ENCODE measurements at places on chromosomes 2 and 18.

DNA sequence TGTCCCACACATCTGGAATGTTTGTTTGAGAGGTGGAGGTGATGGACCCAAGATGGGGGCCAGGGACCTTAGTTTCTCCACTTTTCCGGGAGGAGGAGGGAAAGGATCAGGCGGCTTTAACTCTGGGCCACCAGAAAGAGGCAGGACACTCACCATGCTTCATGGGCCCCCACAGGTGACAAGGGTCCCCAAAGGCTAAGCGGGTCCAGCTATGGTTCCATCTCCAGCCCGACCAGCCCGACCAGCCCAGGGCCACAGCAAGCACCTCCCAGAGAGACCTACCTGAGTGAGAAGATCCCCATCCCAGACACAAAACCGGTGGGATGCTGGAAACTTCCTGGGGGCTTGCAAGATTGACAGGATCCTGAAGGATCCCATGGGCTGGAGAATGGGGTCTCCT, 712 bp downstream of the SLC11A1 start:
- no peak for DNase-seq

DNA sequence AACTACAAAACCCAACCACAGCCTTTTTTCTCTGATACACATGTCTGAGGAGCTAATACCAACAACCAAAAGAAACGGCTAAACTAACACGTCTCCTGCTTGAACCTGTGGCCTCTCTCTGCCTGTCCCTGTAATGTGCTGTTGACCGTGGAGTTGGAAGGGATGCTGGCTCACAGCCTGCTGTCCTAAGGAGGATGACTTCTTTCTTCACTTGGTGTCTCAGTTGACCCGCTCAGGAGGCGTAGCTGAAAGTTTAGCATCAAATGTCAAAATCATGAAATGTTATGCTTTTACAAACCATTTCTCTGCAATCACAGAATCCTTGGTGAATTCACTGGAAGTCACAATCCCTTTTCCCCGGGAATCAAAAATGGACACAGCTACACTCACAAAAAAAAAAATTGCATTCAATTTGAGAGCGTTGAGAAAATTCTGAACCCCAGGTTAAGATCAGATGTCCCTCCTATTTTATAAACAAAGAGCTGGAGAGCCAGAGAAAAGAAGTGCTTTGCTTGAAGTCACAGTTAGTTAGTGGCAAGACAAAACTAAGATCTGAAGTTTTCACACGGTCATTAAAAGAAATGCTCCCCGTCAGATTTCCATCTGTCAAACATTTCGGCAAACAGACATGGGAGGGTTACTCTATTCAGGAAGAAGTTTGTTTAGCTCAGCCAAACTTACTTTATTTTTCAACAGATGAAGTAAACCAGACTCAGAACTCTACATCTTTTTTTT, 74.3 kb downstream of the IRS1 start:
- DNase-seq: no peak

- peak; percentile 62 for DNase-seq
Measured at GRCh38 chr18:2139691-2140090, 431.6 kb downstream of the METTL4 start.

GRCh38 chr2:45567974-45568789, 42.9 kb downstream of the SRBD1 start:
- DNase-seq: no peak

- DNase-seq: no peak
Measured at GRCh38 chr2:156810094-156810493, 373.9 kb downstream of the GPD2 start.

GRCh38 chr2:98063291-98063854, 23.6 kb upstream of the VWA3B start:
- DNase-seq: no peak

DNA sequence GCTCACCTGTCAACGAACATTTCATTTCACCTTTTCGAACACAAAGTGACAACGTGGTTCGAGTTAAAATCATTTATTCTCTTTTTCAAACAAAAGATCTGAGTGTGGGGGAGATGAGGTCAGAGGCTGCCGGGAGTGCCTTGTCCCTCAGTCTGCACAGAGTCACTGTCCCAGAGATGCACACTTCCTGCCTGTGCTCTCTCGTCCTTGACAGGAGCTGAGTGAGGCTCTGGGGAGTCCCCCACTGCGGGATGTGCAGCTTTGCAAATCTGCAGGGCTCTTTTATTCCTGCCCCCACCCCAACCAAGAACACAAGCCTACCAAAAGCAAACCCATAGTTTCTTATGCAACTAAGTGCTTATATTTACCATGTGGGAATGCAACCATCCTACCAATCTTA, 497.8 kb downstream of the EIPR1 start:
- DNase-seq: no peak

DNA sequence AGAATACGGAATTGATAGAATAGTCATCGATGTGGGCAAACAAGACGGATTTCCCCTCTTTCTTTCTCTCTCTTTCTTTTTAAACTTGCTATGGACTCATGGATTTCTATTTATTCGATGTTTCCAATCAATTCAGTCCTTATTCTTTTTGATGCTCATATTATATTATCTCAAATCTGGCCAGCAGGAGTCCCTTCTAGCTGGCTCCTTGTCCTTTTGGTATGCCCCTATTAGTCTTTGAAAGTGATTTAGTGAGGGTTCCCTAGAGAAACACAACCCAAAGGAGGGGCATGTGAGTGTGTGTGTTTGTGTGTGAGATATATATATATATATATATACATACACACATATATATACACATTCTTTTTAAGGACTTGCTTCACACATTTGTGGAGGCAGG, 23.5 kb upstream of the BIN1 start:
- no peak for DNase-seq

GRCh38 chr2:69454976-69455375, 17.7 kb upstream of the NFU1 start:
- no peak for DNase-seq

DNA sequence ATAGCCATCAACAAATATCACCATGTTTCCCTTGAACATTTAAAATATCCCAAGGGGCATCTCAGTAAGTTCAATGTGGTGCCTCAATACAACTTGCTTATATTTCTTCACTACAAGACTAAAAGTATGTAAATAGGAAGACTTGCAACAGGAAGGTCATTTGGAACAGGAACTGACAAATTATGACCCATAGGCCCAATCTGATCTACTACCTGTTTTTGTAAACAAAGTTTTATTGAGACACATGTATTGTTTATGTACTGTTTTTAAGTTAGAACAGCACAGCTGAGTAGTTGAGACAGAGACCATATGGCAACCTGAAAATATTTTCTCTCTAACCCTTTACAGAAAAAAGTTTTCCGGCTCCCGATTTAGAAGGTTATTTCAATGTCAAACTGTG, 154.8 kb upstream of the TFPI start:
- DNase-seq: no peak

DNA sequence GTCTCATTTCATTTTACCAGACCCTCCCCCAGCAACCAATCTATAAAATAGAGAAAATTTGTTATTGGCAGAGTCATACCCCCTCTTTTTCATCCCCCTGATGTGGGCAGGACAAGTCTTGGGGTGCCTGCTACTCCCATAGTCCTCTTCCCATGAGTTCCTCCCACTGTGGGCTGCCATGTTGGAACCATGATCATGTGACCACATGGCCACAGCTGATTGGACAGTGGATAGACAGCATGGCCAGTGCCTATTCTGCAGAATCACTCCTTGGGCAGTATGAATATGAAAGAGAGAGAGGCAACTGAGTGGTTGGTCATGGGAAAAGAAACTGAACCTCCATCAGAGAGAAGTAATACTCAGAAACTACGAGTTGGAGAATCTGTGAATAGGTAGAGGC, 84.9 kb downstream of the PDCL3 start:
- no peak for DNase-seq

DNA sequence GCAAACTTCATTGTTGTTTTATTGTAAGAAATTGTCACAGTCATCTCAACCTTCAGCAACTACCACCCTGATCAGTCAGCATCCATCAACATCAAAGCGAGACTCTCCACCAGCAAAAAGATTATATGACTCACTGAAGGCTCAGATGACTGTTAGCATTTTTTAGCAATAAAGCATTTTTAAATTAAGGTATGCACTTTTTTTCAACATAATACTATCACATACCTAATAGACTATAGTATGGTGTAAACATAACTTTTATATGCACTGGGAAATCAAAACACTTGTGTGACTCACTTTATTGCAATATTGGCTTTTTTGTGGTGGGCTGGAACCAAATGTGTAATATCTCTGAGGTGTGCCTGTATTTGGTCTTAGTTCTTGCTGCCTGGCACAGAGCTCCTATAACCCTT, 15.6 kb downstream of the SCN1A start:
- DNase-seq: peak; percentile 33

- DNase-seq: no peak
Measured at GRCh38 chr2:200778038-200778437, 33.7 kb upstream of the BZW1 start.

GRCh38 chr2:112201696-112202430, 53.0 kb downstream of the ZC3H8 start:
- DNase-seq: no peak

GRCh38 chr2:3451169-3451568, 68.2 kb downstream of the ADI1 start:
- no peak for DNase-seq

GRCh38 chr2:165804719-165805118, 10.7 kb upstream of the GALNT3 start:
- no peak for DNase-seq

- no peak for DNase-seq
Measured at GRCh38 chr2:113058998-113059960, at the start of gene IL36RN. Gene IL36RN (plus strand): TSS chr2:113059198. CDS start chr2:113059439, 241 bp downstream.

DNA sequence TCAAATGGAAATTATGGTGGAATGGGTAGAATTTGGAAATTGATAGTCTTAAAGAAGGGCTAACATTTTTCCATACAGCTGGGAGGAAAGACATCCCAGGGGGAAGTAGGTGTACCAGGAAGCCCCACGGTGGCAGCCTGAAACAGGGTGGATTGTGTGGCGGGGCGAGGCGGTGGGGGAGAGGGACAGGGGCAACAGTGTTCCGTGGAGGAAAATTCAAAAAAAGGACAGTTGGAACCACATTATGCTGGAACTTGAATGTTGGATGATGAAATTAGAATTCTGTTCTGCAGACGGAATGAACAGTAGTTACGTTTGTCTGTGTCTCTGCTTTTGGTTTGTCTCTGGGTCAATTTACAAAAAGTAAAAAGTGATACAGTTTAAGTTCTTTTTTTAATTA, 10.6 kb upstream of the CIB4 start:
- DNase-seq: no peak

- DNase-seq: no peak
Measured at GRCh38 chr18:9712130-9712577, 4.1 kb downstream of the RAB31 start.

GRCh38 chr2:21939967-21940366, 816.2 kb downstream of the TDRD15 start:
- peak; percentile 30 for DNase-seq

All from MCF 10A (cell line).